NCI-H1105 (cell line): ENCODE measurements at places on chromosomes 11 and 22.

DNA sequence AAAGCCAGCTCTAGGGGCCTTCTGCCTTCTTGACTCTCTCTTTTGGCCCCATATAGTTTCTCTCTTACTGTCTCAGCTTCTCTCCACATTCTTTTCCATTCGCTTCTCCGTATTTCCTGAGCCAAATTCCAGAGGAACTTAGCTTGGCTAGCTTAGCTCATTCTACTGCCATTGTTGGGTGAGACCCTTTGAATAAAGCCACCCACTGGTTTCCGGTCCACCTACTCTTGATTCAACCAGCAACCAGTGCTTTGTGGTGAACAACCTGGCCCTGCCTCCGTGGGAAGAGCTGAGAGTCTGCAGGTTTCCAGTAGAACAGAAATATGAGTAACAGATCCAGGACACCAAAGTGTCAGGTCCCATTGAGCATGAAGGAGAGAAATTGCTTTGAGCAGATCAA lies 81.3 kb upstream of the ARHGAP20 start:
- DNase-seq, result no peak

- no peak for DNase-seq
Observed at GRCh38 chr11:104090767-104091166, 54.3 kb downstream of the DDI1 start.

DNA sequence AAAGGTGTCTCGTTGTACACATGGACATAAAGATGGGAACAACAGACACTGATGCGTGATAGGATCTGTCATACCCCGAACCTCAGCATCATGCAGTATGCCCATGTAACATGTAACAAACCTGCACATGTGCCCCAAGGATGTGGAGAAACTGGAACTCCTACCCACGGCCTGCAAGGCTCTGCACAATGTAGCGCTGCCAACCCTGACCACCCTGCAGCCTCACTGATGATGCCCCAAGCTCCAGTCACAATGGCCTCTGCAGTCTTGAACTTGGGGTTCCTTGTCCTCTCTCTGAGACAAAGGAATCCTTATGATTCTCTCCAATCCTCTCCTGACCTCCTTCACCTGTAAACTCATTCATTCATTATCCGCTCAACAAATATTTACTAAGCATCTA lies 14.2 kb downstream of the LMO1 start:
- no peak for DNase-seq

- DNase-seq, result peak; percentile 38
Observed at GRCh38 chr11:35803115-35803514, 140.5 kb downstream of the TRIM44 start.

DNA sequence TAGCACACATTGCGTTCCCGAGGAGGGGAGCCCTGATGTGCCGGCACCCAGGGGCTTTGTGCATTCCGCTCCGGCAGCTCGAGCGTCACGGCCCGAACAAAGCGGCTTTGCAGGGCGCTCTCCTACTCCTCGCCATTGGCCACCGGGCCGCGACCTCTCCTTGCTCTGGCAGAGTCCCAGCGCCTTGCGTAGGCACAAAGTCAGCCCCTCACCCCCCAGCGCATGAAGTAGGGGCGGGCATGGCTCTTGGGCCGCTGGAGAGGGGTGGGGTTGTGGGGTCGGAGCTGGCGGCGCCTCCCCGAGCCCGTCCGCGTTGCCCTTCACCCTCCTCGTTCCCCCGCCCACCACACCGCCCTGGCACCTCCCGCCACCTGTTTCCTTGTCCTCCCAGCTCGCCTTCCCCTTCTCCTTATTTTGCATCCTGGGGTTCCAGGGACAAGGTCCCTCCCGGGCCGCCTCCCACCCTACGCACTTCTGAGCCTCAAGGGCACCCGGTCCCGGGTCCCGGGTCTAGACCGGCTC lies 753 bp upstream of the PPARA start:
- DNase-seq, result peak; percentile 64

GRCh38 chr11:69035946-69036340 lies 12.8 kb upstream of the TPCN2 start:
- no peak for DNase-seq

GRCh38 chr22:20298803-20299745 lies 20.8 kb downstream of the DGCR6L start:
- DNase-seq, result peak; percentile 79

- DNase-seq, result no peak
Observed at GRCh38 chr11:8025123-8025522, 38.0 kb downstream of the EIF3F start.

GRCh38 chr11:114566276-114566675 lies 6.6 kb upstream of the NXPE1 start:
- DNase-seq, result no peak

DNA sequence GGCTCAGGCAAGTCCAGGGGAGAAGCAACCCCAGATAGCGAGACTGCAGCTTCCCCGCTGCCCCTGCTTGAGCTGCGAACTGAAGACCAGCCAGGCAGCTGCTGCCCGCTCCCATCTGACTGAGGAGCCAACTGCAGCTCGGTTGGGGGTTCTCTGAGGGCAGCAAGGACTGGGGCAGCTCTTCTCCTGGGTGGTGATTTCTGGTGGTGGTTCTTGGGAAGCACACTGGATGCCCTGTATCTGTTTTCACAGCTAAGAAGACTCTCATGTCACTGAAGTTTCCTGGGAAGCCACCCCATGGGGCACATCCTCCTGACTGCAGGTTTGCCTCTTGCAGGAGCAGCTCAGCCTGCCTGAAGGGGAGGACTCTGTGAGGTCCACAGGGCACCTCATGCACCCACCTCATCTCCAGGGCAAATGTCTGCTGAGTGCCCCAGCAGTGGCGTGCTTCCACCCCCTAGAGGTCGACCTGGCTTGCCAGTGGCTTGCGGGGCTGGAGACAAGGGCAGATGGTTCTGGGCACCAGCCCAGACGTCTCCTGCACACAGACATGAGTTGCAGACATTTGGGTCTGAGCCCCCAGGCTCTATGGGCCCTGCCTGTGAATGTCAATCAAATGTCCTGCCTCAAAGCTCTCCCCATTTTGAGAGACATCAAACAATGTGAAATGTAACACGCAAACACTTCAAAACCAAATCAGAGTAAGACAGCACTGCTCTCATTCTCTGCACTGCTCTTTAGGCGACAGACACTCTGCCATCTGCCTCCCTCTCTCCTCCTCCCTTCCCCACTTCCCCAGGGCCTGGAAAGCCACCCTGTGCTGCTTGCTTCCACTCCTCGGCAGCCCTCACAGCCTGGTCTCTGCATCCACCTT lies 800.9 kb downstream of the BRD1 start:
- DNase-seq, result no peak

GRCh38 chr22:17387356-17387755 lies 18.1 kb downstream of the CECR2 start:
- no peak for DNase-seq

GRCh38 chr22:41619979-41620588 lies 759 bp downstream of the DESI1 start:
- DNase-seq, result peak; percentile 71

- no peak for DNase-seq
Observed at GRCh38 chr11:30710221-30710620, 124.1 kb upstream of the MPPED2 start.

- no peak for DNase-seq
Observed at GRCh38 chr11:68135161-68135560, 14.0 kb upstream of the CHKA start.

- DNase-seq, result peak; percentile 5
Observed at GRCh38 chr11:40292721-40293508, 1166.5 kb downstream of the LRRC4C start.

GRCh38 chr22:44703255-44703870 lies 1.4 kb downstream of the PRR5 start:
- DNase-seq, result no peak

GRCh38 chr11:83908298-83908856 lies 622.2 kb upstream of the CCDC90B start:
- DNase-seq, result no peak

- no peak for DNase-seq
Observed at GRCh38 chr11:116840224-116840745, 2.9 kb upstream of the APOA1 start.

GRCh38 chr11:11993839-11994238 lies 14.6 kb downstream of the DKK3 start:
- no peak for DNase-seq

DNA sequence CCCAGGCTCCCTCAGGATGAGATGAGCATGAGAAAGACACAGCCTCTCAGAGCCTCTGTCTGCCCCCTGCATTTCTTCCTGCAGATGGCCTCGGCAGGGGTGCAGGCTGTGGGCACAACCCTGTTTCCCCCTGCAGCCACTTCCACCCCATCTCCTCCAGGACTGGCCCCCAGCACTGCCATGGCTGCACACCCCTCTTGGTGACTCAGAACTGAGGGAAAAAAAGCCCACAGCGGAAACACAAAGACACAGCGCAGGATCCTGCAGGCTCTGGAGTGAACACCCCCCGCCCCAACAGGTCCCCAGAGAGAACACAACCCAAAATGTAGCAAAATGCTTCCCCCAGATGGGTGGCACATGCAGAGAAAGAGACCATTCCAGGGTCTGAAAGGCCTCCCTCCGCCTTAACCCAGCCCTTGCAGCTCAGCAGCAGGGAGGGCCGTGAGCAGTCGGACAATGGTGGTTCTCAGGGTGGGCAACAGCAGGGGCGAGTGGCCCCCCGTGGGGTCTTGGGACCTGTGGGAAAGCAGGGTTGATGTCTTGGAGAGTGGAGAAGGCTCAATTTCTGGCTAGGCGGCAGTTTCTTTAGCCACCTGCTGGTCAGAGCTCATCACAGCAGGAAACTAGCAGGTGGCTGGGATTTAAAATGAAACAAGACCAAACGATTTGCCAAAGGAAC lies 8.0 kb downstream of the TUBGCP6 start:
- DNase-seq, result no peak
